ENCODE measurements at places on chromosomes 1 and 21.

GRCh38 chr1:4908486-4908885 lies 254.1 kb downstream of the AJAP1 start:
- no peak for DNase-seq

GRCh38 chr21:28427394-28428022 lies 565.2 kb downstream of the LTN1 start:
- DNase-seq: no peak

GRCh38 chr1:208065862-208066261 lies 154.9 kb upstream of the CD34 start:
- no peak for DNase-seq

DNA sequence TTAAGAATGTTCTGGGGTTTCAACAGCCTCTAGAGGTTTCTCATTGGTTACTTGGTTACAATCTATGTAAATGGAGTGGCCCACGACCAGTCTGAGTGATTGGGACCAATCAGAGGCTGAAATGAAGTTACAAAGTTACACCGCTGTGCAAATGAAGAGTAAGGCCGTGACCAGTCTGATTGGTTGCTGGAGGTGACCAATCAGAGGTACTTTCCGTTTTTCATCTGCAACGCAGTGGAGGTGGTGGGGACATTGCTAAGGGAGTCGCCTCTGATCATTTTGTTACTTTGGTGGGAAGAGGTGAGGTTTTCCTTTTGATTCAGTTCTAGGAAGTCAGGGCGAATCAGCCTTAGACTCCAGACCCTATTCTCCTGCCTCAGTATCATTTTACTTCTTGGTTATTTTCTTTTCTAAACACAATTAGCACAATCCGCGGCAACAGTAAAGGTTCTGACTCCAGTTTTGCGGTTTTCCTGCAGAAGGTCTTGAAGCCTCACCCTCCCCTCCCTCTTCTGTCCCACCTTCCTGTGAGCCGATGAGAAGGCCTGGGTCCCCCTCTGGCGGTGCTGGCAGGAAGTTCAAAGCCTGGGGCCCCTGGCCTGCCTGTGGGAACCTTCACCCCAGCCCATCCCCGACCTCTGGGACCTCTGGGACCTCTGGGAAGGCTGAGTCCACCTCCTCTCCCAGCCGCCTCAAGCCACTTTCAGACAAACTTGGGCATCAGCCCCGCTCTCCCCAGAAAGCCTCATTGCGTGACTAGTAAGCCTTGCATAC lies 38.7 kb upstream of the TTC34 start:
- DNase-seq: no peak

DNA sequence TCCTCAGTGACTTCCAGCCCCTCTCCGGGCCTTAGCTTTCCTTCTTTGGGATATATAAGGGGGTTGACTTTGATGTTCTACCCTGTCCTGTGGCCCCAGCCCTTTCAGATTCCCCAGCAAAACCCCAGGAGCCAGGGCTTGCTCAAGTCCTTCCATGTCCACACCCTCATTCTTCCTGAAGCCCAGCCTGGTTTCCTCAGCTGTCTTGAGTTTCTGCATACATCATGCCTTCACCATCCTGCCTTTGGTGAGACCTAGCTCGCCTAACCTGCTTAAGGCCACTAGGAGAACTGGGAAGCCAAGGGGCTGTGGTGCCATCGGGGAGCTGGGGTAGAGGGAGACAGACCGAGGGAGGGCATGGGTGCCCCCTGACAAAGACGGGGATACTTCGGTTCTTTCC lies 17.2 kb upstream of the PEF1 start:
- no peak for DNase-seq

Data from HuH-7.5 (cell line).